ENCODE measurements at places on chromosomes 1 and 21.
A peak's percentile ranks its signal among the peaks of the same experiment; 100 is the strongest.

DNA sequence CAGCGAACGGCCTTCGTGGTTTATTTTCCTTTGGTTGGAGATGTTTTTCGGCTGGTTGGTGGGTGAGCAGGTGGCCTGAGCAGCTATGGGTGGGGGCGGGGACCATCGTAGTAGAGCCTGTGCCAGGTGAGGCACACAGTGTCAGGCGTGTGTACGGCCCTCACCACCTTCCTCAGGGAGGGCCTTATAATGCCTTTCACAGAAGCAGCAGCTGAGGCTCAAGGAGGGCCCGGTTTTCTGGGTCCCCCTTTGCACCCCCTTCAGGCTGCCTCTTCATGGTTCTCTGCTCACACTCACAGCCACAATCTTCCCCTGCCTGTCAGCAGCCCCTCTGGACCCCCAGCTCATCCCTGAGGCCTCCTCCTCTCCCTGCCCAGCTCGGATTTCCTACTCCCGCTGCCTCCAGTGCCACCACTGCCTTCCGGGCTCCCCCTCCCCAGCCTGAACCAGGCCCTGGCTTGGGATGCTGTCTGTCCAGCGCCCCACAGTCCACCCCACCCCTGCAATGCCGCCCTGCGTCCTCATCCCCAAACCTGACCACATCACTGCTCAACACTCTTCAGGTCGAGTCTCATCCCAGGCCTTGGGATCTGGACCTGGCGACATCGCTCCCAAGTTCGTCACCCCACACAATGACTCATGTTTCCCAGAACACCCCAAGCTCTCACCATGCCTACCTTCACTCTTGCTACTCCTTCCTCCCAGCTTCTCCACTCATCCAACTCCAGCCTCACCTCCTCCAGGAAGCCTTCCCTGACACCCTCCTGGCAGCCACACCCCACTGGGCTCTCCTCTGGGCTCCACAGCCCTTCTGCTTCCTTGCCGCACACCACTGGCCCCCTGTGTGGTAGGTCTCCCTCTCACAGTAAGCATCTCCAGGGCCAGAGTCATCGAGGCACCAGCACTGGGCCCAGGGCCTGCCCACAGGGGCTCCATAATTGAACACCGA is 53.9 kb downstream of the DMRTB1 start:
- no peak for DNase-seq

DNA sequence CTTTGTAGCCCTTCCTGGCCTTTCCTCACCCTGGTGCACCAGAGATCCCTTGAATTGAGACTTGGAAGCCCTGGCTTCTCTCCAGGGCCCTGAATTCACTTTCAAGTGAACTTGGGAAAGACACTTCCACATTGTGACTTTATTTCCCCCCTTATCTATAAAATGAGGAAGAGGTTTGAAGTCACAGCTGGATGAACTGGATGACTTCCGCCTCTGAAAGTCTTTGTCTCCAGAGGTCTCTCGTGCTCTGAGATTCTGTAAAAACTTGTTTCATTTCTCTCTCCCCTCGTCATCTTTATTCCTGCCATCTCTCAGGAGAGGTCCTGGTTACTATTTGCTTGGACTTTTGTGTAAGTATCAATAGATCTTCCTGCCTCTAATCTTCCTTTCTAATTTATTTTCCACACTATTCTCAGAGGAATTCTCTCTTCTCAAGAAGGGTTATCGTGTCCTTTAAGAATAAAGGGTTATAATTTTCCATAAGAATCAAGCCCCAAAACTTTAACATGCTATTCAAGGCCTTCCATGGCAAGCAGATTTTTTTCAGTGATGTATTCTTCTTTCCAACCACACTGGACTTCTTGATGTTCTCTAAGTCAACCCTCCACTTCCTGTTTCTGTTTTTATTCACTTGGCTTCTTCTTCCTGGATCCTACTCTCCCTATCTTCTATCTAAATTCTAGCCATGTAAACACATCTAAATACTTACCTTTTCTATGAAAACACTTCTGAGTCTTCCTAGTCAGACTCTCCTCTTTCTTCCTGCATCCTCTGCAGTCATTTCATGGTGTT is 6.5 kb upstream of the RPTN start:
- DNase-seq = no peak

- DNase-seq = peak; percentile 79
Observed at GRCh38 chr1:43238085-43238484, 31.7 kb upstream of the TMEM125 start.

DNA sequence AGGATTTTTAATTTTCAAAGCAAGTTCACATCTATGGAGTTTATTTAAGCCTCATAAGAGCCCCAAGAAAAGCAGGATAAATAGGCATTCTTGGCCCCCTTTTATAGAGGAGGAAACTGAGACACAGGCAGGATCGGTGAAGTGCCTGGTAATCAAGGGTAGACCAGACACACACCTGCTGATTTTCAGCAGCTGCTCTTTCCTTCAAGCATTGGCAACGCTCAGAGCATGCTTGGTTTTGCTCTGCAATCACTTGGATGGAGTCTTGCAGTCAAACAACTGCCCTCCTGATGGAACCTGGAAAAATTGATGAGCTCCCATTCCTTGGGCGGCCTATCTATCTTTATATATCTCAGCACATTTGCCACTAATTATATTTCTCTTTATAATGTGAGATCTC is 478.9 kb upstream of the CAMK1G start:
- DNase-seq = no peak

GRCh38 chr1:6028042-6028850 is 17.4 kb upstream of the KCNAB2 start:
- no peak for DNase-seq

DNA sequence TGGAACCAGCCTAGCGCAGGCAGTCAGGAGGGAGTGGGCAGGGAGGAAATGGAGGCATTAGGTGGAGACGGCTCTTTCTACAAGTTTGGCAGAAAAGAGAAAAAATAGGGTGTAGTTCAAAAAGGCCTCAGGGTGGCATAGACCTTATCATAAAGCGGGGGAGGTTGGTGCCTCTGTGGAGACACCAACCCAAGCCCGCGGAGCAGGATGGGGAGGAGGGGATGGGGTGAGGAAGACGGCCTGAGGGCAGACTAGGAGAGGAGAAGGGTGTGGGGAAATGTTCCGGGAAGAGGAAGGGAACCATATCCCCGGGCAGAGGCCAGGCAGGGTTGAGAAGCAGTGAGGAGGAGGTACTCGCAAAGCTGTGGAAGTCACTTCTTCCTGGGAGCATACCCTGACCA is 17.4 kb upstream of the SHE start:
- DNase-seq = no peak

GRCh38 chr1:29181413-29182225 is at the start of gene SRSF4:
Gene SRSF4 (minus strand): TSS chr1:29181900. CDS start chr1:29181752, 148 bp downstream.
- peak; percentile 99 for DNase-seq

- DNase-seq = no peak
Observed at GRCh38 chr1:153771261-153771660, 3.9 kb upstream of the SLC27A3 start.

- peak; percentile 33 for DNase-seq
Observed at GRCh38 chr1:209157546-209158249, 425.8 kb upstream of the CAMK1G start.

All from WTC11 (cell line).